ENCODE measurements at places on chromosomes 7 and 10.

GRCh38 chr7:127885222-127885772, 145.9 kb downstream of the LRRC4 start:
- no peak for DNase-seq

DNA sequence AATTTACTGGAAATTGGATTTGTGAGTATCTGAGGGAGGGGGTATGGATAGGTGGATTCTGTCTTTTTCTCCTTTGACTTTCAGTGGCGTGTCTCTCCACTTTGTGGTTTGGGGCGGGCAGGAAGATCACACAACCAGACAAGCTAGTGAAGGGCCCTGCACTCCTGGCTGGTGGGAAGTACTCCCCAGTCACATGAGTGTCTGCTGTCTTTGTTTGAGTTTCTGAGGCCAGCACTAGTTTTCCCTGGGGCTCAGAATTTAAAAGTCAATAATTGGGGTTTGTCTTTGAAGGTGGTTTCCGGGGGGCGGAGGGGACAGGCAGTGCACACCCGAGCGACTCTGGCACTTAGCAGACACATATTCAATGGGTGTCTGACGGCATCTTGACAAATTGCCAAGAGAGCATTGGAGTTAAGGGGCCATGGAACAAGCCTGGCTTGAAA, 120.1 kb downstream of the WDFY4 start:
- peak; percentile 29 for DNase-seq

DNA sequence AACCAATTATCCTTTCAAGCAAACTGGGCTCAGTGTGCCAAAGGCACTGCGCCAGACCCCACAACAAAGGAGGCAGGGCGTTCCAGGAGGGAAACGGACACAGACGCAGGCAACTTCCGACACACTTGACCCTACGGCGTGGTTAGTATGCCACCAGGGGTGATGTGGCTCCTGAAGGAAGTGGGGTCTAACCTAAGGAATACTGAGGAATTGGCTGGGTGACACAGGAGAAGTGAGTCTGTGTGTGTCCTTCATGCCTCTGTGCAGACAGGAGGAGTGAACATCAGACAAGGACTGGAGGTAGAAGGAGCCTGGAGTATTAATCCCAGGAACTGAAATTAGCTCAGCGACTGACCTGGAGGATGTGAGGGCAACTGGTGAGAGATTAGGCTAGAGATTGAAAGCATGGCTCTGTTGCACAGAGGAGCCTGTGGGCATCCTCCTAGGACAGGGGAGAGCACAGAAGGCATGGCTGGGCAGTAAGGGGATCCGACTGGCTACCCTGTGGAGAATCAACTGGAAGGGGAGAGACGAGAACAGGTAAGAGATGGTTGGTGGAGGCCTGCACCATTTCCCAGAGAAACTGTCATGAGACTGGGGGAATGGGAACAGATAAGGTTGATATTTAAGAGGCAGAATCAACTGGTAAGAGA, 27.8 kb downstream of the GSDME start:
- no peak for DNase-seq

DNA sequence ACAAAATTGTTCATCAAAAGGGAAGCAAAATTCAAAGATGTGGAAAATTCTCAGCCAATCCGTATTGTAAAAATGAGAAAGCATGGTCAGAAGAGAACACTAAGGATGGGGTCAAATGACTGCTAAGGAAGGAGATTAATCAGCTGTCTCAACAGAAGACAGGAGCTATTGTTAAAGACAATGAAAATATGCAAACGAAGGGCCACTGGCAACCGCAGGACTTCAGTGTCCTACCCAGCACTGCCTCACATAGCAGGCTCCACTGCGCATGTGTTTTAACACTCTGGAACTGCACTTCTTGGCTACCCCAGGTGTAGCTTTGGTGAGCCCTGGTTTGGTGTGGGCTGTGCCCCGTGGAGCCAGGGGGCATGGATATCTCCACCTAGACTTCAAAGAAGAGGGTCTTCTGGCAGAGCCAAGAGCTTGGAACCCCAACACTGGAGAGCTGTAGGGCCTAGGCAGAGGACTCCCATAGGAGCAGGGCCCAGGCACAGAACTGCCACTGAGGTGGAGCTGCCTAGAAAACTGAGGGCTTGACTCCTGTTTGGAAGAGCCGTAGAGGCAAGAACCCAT, 176.2 kb upstream of the GDF10 start:
- no peak for DNase-seq

DNA sequence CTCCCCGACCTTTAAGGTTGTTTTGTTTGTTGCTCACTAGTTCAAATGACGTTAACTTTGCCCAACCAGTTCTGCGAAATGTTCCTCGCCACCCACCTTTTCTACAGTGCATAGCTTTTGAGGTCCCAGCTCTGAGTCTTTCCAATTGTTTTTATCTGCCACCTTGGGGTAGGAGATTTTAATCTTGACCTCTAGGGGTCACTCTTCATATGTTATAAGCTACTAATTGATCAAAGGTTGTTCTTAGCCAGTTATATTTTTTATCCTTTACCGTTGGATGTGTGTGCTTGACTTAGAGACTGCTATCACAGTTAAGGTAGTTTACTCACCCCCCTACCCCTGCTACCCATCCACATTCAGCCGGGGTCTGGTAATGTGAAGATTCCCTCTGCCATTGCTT, 372.4 kb downstream of the SUGCT start:
- DNase-seq = no peak

- DNase-seq = no peak
These were observed 58.2 kb upstream of the DNAAF5 start for GRCh38 chr7:668139-668931.

GRCh38 chr7:106430103-106430502, 145.3 kb upstream of the NAMPT start:
- peak; percentile 10 for DNase-seq

GRCh38 chr10:76015245-76015644, 583.8 kb downstream of the LRMDA start:
- DNase-seq = no peak

DNA sequence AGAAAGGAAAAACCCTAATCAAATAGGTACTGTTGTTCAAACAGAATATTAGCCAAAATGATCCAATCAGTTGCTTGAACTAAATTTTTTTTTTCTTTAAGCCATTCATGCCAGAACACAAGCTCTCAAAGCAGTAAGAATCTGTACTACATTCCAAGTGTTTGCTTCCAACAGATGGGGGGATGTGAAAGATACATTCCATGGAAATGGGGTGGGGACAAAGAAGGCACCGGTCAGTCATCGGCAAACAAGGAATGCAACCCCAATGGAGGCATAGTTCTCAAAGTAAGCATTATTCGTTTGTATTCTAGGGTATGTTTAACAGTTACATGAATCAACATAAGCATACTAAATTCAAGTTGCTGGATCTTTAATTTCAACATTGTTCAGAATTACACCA, 32.5 kb downstream of the C10orf143 start:
- no peak for DNase-seq

DNA sequence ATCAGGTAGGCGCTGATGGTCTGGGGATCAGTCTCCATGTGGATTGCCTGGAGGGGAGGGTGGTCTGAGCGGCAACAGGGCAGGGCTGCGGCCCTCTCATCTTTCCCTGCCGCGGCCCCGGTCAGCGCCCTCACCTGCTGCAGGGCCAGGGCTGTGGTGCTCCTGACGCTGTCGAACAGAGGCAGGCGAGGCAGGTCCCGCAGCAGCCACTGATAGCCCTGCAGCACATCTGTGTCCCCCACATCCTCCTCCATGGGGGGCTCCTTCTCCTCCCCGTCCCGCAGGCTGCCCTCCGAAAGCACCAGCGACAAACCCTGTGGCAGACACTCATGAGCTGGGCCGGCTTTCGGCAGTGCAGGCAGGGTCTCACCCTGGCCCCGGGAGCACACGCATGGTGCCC, 19.0 kb downstream of the INTS1 start:
- DNase-seq = no peak

DNA sequence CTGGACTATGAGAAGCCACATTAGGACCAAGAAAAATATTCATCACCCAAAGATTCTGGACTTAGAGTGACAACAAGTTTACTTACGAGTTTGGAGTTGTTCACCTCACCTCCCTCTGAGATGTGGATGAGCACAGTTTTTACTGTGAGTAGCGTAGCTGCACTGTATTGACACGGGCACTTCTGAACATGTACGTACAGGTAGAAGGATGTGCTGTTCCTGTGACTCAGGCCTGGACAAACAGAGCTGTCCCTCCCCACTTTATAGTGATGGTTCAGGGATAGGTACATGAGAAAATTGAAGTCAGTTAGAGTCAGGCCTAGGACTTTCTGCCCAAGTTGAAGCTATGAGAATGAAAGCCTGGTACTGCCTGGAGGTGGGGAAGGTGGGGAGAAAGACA, 80.9 kb upstream of the DYNC1I1 start:
- peak; percentile 47 for DNase-seq

DNA sequence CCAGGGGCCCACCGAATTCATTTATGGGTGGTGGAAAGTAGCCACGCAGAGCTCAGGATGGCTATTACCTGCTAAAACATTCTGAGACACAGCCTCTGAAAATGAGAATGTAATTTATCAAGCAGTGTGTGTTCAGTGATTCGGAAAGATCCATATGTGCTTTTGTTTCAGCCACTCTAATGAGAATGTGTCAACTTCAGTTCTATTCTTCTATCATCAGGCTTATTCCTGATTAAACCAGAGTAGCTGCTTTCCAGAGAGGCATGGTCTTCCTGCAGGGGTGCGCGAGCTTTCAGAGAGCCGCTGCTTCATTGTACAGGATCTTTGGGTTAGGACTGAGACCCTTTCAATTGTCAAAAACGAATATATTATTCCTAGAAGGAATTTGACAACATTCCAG, 167.6 kb downstream of the OTUD1 start:
- DNase-seq = no peak

GRCh38 chr10:28719789-28720436, 42.6 kb downstream of the BAMBI start:
- DNase-seq = no peak

- no peak for DNase-seq
These were observed 43.1 kb upstream of the FOXK1 start for GRCh38 chr7:4638781-4639575.
